ENCODE measurements at places on chromosomes 11 and 22.

DNA sequence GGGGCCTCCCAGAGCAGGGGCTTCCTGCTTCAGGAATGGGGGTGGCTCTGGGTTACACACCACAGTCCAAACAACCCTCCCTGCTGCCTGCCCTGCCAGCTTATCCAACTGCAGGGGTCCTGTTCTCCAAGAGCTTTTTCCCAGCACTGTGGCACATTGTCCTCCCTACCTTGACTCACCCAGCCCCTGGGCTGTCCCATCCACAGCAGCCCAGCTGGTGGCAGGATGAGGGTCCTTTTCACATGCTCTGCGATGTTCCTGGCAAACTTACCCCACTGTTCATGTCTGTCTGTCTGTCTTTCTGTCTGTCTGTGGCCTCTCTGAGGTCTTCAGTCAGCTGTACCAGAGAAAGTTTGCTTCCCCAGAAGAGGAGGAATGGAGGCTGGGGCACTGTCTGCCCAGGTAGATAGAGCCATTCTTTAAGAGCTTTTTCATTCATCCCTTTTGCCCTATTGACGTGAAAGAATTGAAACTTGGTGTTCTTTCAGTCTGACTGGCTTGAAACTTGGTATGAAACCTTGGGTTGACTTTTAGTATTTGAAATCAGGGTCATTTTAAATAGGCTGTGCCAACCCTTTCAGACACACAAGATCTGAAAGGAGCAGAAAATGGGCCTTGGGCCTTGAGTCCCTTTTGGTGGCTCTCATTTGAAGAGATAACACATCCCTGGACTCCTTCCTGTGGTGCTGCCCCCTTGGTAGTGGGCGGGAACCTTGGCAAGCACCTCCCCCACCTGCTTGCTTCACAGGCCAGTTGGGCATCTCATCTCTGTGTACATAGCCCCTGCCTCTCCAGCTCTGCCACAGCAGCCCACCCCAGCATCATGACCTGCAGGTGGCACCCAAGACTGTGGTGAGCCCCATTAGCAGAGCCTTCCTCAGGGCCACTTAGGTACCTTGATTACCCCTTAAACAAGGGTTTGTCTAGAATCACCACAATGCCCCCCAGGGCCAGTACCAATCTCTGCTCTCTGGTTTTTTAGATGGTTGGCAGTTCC, 74.6 kb upstream of the SUSD2 start:
- DNase-seq, result no peak

DNA sequence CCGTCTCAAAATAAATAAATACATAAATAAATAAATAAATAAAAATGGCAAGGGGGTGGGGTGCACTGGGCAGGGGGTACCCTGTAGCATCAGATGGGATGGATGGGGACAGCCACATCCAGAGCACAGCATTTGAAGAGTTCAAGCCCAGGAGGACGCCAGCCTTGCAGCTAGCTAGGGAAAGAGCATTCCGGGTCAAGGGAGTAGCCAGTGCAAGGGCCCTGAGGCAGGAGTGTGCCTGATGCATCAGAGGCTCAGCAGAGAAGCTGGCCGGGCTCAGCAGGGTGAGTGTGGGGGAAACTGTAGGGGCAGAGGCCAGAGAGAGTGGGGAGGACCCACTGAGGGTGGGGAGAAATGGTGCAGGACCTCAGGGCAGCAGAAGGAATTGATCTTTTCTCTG, 23.7 kb upstream of the CCND1 start:
- DNase-seq, result no peak

DNA sequence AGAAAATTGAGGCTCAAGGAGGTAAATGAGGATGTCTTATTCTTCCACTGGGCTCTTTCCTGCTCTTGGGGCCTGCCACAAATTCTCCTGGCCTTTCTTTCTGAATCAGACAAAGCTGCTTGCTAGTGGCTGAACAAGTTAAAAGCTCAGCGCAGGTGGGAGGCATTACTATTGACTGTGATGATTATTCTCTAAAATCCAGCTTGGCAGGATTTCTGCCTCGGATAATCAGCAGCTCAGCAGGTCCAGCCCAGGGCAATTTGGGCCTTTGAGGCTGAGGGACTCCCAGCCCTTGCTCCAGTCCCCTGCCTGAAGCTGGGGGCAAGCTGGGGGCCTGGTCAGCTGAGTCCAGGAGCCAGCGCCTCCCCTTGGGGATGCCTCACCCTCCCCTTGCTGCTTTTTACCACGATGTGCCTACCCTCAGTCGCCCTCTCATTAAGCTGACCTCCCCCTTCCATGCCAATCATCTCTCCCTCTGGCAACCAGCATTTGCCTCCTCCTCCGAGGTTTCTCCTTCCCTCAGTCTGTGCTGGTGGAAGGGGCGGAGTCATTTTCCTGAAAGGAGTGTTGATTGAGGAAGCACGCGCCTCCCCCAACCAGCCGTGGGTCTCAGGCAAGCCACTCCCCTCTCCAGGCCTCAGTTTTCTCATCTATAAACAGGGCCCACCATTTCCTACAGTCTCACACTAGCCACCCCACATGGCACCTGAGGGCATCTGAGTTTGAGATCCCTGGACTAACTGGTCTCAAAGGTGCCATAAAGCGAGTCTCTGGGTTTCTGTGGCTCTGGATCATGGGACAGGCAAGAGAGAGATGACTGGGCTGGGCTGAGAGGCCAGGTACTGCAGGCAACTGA, 60.6 kb upstream of the PRDM11 start:
- no peak for DNase-seq

DNA sequence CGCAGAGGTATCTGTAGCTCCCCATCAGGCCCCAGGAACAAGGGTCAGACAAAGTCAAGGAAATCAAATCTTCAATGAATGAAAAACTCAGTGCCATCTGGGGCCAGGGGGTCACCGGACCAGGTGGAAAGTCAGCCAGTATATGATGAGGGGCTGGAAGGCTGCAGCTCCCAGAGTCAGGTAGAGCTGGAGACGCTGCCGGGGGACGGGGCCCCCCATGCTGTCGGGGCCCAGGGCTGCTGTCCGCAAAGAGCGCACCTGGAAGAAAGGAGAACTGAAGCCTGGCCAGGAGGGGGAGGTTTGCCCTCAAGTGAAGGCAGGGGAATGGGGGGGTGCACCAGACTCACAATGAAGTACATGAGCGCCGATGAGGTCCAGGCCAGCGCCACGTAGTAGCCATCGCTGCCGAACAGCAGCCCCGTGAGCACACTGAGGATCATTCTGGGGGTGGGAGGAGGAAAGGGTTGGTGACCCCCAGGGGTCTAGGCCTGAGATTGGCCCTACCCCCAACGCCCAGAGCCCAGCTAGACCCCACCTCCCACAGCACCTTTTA, 4.3 kb downstream of the YIF1A start:
- DNase-seq, result no peak

DNA sequence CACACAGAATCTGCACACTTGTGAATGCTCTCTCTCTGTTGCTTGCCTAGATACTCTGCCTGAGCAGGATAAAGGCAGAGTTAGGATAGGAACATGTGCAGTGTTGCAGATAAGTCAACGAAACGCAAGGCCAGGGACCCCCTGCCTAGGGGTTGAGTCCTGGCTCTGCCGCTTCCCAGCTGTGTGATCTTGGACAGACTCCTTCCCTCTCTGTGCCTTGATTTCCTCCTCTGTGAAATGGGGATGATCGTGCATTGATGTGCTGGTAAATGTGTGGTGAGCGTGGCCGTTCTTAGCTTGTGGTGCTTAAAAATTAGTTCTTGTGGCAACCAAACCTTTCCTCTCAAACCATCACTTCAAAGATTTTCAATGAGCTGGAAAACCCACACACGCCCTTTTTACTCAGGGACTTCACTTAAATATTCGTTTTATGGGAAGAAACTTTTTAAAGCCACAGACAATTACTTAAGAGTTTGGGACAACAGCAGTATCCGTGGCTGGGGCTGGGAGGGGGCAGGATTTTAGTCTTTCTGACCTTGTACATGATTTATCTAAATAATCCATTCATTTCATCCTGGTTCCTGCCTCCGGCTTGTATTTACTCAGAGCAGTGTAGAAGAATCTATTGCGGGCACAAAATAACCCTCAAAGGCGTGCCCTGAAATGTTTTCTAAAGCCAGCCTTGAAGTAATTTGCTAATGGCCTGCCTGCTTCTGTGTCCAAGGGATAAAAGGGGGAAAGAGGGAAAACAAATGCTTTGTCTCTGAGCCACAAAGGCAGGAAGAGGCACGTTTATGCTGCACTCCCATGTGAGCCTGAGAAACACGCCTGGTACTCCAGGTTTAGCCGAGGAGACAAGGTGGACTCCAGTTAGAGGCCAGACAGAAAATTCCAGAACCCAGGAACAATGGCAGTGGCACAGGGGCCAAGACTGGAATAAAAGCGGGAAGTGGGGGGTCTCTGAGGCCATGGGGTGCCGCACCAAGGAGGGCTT, 85.0 kb upstream of the CRYBB3 start:
- no peak for DNase-seq

All from NCI-H2029 (cell line).